Activated CD4-positive, alpha-beta memory T cell treated with anti-CD3 and anti-CD28 coated beads for 36 hours (primary cell): ENCODE measurements at places on chromosomes 3 and 15.

DNA sequence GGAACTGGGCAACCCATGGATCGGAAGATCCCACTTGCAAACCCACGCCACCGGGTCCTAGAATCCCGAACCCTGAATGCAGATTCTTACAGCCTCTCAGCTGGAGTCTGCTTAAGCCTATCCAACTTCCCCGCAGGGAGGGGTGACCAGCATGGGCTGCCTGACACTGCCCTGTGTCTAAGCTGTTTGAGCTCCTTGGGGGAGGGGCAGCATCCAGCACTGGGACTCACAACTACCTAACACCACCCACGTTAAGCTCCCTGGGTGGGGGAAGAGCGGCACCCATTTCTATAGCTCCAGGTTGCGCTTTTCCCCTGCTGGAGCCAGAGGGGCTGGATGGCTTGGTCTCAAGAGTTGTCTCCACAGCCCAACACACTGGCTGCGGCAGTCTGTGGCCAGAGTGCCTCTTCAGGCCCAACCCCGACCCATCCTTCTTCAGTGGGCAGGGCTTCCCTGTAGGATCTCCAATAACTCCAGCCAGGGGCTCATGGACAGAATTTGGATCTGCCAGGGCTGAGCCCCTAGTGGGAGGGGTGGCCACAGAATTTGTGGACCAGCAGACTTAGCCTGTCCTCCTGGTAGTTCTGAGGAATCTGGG lies 649.2 kb downstream of the TUSC7 start:
- no peak for DNase-seq

GRCh38 chr15:73232776-73233175 lies 136.0 kb downstream of the HCN4 start:
- DNase-seq = no peak

DNA sequence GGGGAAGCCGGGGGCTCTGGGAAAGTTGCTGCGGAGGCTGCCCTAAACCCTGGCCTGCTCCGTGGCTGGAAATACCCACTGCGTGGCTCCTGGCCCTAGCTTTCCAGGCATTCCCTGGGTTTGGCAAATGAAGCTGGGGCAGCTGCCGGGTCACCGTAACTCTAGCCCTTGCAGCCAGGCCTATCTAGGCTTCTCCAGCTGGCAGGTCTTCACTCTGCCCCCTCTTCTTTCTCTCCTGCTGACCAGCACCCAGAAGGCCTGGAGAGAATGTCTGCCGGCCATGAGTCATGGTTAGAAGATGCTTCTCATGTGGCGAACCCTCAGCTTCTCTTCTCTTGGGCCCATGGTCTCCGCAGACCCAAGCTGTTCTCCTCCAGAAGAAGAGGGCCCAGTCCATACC lies 5.6 kb upstream of the DLL4 start:
- DNase-seq = no peak

DNA sequence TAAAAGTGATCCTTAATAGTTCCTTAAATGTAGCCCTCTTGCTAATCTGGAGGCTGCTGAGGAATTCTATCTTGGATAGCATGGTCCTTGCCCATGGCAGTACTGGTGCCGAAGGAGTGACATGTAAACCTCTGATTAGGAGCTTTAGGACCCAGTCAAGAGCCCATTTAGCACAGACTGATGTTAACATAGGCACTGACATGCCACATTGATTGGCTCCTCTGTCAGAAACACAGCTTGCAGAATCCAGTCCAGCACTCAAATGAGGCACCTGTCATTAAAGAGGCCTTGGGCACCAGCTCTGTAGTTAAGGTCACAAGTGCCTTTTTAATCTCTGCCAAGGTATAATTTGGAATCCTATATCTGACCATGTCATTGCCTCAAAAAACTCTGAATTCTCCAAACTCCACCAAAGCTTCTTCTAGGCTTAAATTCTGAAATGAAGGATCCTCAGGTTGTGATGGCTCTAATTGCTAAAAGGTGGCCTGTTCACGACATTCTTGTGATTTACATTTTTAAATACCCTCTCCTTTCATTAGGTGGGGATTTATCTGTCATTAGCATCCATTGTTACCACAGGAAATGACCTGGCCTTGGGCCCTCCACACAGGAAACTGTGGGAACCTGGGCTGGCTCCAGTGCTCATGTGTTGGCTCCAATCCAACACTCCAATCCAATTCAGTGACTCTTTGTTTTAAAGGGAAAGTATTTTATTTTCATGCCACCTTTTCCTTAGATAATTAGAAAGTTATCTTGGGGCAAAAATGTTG lies 57.3 kb upstream of the RNF7 start:
- no peak for DNase-seq

DNA sequence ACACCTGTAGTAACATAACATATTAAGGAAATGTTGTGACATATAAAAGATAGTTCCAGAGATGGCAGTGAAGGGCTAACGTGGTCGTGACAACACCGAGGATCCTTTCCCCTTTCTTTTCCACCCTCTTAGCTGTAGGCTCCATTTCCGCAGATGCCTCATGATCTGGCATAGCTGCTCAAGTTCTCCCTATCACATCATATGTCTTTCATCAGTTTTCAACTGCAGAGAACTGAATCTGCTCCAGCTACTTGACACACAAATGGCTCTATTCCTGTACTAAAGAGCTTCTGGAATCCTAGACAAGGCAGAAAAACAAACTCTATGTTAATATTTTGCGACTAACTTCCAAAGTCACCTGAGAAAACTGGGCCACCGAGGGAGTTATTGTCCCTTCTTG lies 275.0 kb upstream of the SLCO3A1 start:
- no peak for DNase-seq

DNA sequence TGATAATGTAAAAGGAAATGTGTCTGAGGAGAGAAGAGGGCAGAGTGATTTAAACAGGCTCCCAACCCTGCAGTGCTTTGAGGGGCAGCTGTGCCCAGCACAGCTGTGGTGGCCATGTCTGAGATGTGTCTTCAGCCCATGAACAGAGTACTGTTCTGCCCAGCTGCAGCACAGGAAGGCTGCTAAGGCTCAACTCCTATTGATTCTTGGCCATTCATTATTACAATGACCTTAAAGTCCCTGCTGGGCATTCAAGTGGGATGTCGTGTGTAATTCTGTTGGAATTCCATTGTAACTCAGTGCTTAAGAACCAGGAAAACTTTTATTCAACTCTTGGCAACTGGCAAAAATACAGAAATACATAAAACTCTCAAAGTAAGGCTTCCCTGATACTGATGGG lies 229.3 kb downstream of the MCTP2 start:
- DNase-seq = no peak

GRCh38 chr3:125051715-125052581 lies 3.8 kb downstream of the HEG1 start:
- DNase-seq = peak; percentile 80

GRCh38 chr3:157499342-157499963 lies 3.8 kb downstream of the VEPH1 start:
- DNase-seq = peak; percentile 12

DNA sequence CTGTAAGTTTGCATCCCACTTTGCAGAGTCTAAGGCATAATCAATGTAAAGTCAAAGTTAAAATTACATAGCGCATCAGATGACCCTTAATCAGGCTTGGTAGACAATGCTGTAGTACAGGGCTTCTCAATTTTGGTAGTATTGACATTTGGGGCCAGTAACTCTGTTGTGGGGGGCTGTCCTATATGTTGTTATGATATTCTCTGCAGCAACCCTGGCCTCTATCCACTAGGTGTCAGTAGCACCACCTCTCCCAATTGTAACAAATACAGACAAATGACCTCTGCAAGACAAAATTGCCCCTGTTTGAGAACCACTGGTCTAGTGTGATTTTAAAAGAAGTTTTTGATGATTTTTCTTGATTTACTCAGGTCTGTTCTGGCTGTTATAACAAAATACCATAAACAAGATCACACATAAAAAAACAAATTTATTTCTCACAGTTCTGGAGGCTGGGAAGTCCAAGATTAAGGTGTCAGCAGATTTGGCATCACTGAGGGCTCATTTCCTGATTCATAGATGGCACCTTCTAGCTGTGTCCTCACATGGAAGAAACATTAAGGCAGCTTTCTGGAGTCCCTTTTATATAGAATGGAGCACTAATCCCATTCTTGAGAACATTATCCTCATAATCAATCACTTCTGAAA lies 37.6 kb upstream of the SLC9A9 start:
- DNase-seq = peak; percentile 31

DNA sequence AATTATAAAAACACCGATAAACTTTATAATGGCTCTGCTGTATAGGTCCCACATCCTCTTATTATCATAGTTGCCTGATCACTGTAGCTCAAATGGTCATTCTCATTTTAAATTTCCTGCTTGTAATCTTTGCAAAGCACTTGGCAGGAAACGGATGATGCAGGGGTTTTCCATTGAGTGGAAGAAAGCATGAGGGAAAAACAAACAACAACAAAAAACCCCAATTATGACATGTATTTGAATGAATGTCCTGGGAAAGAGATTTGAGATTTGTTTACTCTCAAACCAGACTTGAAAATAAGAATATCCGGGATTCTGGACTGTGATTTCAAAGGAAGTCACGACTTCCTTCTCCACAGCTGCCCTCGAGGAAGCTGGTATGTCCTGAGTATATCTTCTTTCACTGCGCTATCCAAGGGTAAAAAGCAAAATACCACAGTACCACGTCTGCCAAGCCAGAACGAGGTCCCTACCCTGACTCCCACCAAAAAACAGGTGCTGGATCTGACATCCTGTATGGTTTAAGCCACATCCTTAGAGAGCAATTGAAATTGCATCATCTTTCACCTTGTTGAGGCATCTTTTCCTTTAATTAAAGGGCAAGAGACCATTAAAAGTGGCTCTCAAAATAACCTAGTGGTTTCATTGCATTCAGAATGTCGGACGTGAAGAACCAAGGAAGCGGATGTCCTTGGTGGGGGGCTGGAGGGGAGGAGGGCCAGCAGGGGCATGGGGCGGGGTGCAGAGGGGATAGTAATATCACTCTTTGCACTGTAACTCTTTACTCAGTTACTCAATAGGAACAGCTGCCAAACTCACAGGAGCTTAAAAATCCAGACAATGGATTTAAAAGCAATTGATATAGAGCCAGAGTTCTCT lies 13.5 kb upstream of the TIPIN start:
- peak; percentile 66 for DNase-seq

- DNase-seq = no peak
Measured at GRCh38 chr3:178491751-178492150, 44.5 kb upstream of the KCNMB2 start.

GRCh38 chr15:41834096-41834495 lies 4.6 kb upstream of the PLA2G4B start:
- DNase-seq = no peak

- DNase-seq = no peak
Measured at GRCh38 chr3:184460276-184460675, 80.4 kb downstream of the CHRD start.

- DNase-seq = no peak
Measured at GRCh38 chr3:15345066-15345607, 12.8 kb upstream of the SH3BP5 start.

DNA sequence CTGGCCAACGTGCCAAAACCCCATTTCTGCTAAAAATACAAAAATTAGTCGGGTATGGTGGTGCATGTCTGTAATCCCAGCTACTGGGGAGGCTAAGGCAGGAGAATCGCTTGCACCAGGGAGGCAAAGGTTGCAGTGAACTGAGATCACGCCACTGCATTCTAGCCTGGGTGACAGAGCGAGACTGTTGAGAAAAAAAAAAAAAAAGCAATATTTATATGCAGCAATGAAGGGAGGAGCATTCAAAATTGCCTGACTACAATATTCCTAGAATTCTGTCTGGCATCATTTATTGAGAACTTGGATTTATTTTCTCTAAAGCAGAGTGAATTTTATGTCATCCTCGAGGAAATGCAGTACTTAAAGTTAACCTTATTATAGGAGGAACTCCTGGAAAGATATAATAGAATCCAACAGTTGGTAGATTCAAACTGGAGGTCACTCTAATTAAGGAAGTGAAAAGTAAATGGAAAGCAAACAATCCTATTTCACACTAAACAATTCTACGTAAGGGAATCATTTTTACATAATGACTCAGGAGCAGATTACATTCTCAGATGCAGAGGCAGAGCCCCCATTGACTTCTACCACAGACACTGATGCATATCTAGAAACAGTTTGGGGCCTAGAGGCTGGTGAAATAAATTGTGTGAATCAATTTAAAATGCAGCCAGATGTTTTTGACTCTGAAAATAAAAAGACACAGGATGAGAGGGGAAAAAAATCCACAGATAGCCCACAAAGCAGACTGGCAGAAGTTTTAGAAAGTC lies 82.1 kb upstream of the FHIT start:
- no peak for DNase-seq

DNA sequence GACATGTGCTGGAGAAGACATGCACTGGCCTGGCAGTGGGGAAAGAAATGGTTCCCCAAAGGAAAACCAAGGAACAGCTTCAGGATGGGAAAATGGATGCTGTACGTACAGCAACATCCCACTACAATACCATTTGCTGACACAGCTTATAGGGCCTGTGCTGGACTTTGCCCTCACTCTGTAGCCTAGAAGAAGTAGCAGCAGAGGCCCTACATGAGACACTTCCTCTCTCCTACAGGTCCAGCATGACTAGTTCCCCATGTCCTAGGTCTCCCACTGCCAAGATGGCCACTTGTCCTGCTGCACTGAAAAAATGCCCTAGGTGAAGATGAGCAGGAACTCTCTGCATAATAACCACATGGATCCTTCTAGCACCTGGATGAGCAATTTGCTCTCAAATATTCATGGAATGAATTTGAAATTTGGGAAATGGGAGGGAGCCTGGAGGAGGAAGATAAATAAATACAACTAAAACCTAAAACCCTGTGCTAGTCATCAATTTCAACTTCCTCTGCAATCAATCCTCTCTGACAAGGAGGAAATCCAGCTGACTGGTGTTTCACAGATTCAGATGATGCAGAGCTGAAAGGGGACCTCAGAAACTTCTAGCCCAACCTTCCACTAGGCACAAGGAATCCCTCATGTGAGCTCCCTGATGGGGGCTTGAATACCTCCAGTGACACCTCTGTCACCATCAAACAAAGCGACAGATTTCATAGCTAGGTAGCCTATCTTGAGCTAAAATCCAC lies 514.3 kb upstream of the PPP2R3A start:
- no peak for DNase-seq

DNA sequence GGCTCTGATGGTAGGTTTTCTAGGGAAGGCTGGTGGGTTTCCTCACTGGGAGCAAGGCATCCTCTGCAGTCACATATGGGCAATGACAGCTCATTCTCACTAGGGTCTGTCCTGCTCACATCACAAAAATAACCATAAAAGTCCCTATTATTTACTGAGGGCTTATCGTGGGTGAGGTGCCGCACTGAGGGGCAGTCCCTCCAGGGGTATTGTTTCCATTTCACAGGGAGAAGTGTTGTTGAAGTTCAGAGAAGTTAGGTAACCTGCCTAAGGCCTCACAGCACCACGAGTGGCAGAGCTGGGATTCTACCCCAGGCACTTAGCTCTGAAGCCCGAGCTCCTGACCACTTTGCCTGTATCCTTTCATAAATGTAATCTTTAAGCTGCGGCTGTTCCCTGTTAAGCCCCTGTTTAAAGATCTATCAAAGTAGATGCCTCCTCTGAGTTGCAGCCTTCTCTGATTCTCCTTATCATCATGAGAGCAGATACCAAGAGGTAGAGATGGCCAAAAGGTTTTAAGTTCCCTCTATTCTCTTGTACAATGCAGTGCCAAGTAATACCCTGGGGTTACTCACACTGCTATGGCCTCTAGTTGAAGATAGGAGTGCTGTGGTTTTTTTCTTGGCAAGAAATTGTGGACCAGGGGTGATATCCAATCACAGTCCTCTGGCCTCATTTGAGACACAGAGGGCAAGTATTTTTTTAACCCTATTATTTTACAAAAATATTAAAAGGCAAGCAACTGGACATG lies 107.0 kb downstream of the RPLP1 start:
- no peak for DNase-seq

- peak; percentile 78 for DNase-seq
Measured at GRCh38 chr3:33385423-33385822, 54.8 kb downstream of the UBP1 start.
